Globus pallidus (tissue), 1 donor: ENCODE measurements at places on chromosomes 16 and 17.

DNA sequence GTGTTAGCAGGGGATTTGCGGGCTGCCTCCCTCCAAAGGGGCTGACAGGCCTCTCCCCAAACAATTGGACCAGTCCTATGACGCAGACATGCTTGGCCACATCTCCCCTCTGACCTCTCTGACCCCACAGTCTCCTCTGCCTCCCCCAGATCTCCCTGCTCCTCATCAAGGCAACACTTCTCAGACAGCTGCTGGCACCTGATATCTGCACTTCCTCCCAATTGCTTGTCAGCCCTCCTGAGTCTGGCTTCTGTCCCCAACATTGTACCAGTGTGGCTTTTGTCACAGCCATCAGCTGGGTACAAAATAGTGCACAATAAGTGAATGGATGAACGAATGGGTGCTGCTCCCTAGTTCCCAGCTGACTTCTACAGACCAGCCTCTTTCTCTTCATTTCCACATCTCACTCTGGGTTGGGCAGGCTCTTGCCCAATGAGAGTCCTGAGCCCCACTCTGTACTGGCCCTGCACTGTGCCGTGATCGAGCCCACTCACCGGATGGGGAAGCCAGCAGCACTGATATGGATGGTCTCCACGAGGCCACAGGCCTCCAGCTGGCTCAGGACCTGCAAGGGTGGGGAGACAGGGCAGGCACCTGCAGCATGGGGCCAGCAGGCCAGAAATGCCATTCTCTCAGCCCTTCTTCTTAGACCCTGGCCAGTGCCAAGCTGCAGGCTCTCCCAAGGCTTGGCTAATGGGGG, 17.1 kb downstream of the ZNHIT3 start:
- DNase-seq: no peak

GRCh38 chr17:67994817-67995569, 1.3 kb downstream of the C17orf58 start:
- DNase-seq: peak; percentile 37

DNA sequence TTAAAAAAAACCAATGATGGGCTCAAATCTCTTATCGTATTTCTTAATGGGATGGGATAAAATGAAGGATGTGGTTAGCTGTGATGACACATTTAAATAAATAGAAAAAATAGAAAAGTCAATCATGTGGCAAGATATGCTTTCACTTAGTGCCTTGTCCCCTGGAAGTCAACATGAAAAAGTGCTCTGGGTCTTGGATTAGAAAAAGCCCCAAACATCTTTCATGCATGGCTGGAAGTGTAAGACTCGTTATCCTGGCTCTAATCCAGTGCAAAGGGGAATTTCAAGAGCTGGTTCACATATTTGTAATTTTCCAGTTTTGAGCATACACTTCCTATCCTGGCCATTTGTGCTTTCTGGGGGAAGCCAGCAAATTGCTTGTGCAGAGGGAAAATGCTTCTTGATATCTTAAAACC, 160.9 kb downstream of the MAP2K6 start:
- no peak for DNase-seq

DNA sequence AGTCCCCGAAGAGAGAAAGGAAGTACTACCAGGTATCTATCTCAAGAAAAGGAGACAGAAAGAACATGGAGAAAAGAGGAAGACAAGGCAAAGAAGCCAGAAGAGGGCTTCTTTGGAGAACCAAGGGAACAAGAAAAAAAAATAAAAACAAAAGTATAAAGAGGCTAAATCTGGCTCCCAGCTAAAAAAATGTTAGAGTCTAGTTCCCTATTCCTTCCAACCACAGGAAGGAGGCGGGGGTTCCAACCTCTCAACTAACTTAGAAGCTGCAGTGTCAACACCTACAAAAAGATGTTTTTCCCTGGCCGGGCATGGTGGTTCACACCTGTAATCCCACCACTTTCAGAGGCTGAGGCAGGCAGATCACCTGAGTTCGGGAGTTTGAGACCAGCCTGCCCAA, 13.4 kb downstream of the UTP6 start:
- DNase-seq: peak; percentile 52

GRCh38 chr16:67283039-67283825, 3.9 kb downstream of the PLEKHG4 start:
- no peak for DNase-seq

GRCh38 chr16:73531021-73531420, 483.1 kb upstream of the ZFHX3 start:
- no peak for DNase-seq
